Activated CD8-positive, alpha-beta T cell treated with anti-CD3 and anti-CD28 coated beads for 36 hours (primary cell): ENCODE measurements at places on chromosomes 4 and X. TPM values are rescaled to one million over a fixed set of nuclear protein-coding genes. Genes with fewer than 3 reads are reported as not detected.

SASH3 gene
- 123 TPM for total RNA-seq

GYG2 gene
- not detected for total RNA-seq

PDE6B gene
- total RNA-seq: 13.9 TPM

ZNF674 gene
- 2.0 TPM for total RNA-seq

NXF2B gene
- not detected for total RNA-seq

ANKRD50 gene
- total RNA-seq: 0.54 TPM

TDO2 gene
- not detected for total RNA-seq

MAGEA10 gene
- total RNA-seq: not detected

NLGN3 gene
- total RNA-seq: 0.54 TPM

TRIML2 gene
- total RNA-seq: not detected

DNA sequence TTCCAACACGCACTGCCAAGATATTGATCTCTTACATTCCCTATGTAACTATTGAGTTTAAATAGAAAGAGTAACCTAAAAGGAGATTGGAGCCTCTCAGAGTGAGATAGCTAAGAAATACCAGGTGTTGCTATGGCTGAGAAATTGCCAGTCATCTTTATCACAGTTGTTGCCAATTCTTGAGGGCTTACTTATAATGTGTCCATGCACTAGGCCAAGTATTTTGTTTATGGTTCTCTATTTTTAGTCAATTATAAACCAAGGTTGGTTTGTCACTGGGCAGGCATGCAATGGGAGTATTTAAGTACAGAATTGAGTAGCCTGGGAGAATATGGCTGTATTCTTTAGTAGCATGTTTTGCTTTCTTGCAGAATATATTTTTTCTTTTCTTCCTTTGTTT, 201.6 kb downstream of the TEX13A start:
- H3K27ac ChIP-seq: no peak overlapping the region
- H3K36me3 ChIP-seq: no peaks in the 10 kb centered on the region
- no peaks in the 10 kb centered on the region for H3K4me1 ChIP-seq
- DNase-seq: no peak

GRCh38 chr4:112884406-112884805, 165.0 kb upstream of the ANK2 start:
- H3K4me3 ChIP-seq: no peak overlapping the region
- DNase-seq: no peak
- no peaks in the 10 kb centered on the region for H3K4me1 ChIP-seq
- H3K27ac ChIP-seq: no peak overlapping the region

DNA sequence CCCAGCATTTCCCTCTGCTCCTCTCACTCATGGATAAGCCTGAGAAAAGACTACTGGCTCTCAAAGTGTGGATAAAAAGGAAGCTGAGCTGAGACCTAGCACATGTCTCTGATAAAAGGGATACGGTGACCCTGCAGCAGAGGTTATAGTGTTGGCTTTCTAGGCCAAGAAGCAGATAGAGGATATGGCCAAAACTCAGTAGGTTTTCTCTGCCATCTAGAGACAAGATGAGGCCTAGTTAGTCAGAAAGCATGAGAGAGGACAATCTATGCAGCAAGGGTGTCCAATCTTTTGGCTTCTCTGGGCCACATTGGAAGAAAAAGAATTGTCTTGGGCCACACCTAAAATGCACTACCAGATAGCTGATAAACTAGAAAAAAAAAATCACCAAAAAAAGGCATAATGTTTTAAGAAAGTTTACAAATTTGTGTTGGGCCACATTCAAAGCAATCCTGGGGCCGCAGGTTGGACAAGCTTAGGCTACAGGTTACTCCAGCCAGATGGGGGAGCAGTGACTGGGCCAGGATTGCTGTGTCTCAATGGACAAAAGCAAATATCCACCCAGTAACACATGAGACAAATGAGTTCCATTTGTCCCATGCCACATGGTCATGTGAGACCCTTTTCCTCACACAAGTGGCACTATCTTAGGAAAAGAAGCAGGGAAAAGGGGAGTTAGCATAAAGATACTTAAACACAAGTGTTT, 411.4 kb downstream of the INPP4B start:
- no peaks in the 10 kb centered on the region for H3K27me3 ChIP-seq
- H3K36me3 ChIP-seq: peaks cover 1% of the 10 kb centered on the region
- peaks cover 33% of the 10 kb centered on the region for H3K4me1 ChIP-seq
- no peak for DNase-seq
- no peak overlapping the region for H3K4me3 ChIP-seq

DNA sequence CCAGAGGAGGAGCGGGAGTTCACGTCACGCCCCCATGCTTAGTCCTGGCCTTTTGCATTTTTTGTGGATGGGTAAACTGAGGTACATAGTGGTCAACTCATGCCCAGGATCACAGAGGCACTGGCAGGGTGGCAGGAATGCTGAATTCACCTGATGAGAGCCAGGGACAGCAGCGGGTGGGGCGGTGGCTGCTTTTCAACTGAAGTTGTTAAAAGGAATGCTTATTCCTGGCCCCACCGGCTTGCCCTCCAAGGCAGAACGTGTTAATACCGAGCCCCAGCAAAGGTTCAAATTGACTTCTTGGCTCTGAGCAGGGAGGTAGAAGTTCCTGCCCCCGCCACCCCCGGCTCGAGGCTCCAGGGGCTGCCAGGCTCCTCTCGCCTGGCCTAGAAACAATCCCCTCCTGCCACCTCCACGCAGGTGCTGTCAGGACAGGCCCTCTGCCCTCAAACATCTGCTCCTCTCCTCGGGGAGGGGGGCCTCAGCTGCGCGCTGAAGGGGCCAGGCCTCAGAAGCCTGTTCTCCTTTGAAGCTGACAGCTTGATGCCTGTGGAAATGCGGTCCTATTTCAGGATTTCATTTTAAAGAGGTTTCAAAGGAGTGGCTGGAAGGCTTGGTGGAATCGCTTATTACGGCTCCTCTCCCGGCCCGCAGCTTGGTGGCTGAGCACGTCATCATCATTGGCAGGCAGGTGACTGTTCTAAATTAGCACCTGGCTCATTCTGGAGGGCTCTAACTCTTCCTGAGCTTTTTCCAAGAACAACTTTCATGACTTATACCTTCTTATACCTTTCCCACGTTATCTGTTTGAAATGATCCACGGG, 93.0 kb downstream of the PHKA2 start:
- H3K27ac ChIP-seq: no peak overlapping the region
- no peaks in the 10 kb centered on the region for H3K36me3 ChIP-seq
- no peak overlapping the region for H3K4me3 ChIP-seq
- H3K27me3 ChIP-seq: no peaks in the 10 kb centered on the region

- no peaks in the 10 kb centered on the region for H3K36me3 ChIP-seq
- no peaks in the 10 kb centered on the region for H3K4me1 ChIP-seq
- no peak overlapping the region for H3K27ac ChIP-seq
- H3K27me3 ChIP-seq: peaks cover 4% of the 10 kb centered on the region
- no peak for DNase-seq
Observed at GRCh38 chr4:143713955-143714625, 13.6 kb upstream of the FREM3 start.

- no peak overlapping the region for H3K4me3 ChIP-seq
- H3K4me1 ChIP-seq: no peaks in the 10 kb centered on the region
- H3K27ac ChIP-seq: no peak overlapping the region
- H3K27me3 ChIP-seq: no peaks in the 10 kb centered on the region
- H3K36me3 ChIP-seq: no peaks in the 10 kb centered on the region
Observed at GRCh38 chr4:21447301-21448054, 501.1 kb downstream of the KCNIP4 start.

- H3K27me3 ChIP-seq: no peaks in the 10 kb centered on the region
- H3K4me1 ChIP-seq: no peaks in the 10 kb centered on the region
- DNase-seq: no peak
- no peak overlapping the region for H3K4me3 ChIP-seq
- no peak overlapping the region for H3K27ac ChIP-seq
Observed at GRCh38 chr4:158313566-158313965, 103.3 kb downstream of the TMEM144 start.

DNA sequence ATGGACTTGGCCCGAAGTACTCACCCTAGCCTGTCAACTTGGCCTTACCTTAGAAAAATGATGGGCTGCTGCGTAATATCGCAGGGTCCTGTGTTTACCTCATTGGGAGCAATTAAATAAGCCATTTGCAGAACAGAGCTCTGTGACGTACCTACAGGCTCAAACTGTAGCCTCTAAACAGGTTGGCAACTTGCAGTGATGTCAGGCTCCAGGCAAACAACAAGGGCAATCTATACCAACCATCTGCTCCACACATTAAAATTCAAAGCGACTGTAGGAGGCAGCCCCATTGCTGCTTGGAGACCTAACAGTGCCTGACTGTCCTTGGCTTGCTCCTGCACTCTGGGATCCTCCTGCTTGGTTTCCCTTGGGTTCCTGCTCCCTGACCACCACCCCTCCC, 17.2 kb downstream of the VGLL1 start:
- H3K4me1 ChIP-seq: peaks cover 28% of the 10 kb centered on the region
- no peaks in the 10 kb centered on the region for H3K36me3 ChIP-seq
- no peak overlapping the region for H3K4me3 ChIP-seq
- H3K27ac ChIP-seq: no peak overlapping the region

DNA sequence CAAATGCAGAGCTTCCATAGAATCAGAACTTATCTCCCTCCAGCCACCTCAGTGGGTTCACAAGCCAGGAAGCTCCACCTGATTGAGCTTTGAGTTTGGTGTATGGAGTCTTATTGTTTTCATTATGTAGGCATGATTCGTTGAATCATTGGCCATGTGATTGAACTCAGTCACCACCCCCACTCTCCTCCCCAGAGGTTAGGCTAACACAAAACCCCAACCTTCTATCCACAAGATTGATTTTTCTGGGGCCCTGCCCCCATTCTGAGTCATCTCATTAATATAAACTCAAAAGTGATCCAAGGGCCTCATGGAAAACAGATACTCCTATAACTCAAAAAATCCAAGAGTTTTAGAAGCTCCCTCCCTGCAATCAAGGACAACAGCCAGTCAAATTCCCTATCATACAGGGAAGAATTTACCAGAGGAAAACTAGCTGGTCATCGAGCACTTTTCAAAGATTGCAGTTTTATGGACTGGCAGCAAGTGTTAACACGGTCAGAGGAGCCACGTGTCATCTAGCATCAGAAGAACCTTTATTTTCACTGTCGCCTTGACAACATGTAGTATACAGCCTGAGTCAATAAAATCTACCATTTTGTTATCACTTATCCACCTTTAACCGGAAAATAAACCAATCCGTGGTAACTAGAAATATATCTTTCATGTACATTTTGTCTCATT, 35.9 kb upstream of the GUCY1B1 start:
- DNase-seq: peak; percentile 9
- H3K4me3 ChIP-seq: no peak overlapping the region
- H3K36me3 ChIP-seq: no peaks in the 10 kb centered on the region
- H3K4me1 ChIP-seq: no peaks in the 10 kb centered on the region
- no peak overlapping the region for H3K27ac ChIP-seq
